Forelimb muscle (tissue), 1 donor: ENCODE measurements at places on chromosomes 16 and 17.
A peak's percentile ranks its signal among the peaks of the same experiment; 100 is the strongest.

DNA sequence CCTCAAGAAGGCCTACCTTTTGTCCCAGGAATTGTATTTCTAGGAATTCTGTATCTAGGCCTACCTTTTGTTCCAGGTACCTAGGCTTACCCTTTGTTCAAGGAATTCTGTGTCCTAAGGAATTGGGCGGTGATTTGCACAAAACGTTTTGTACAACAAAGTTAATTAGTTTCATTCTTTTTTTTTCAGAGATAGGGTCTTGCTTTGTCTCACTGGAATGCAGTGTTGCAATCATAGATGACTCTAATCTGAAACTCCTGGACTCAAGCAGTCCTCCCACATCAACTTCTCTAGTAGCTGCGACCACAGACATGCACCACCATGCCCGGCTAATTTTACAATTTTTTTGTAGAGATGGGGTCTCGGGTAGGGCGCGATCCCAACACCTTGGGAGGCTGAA, 7.0 kb downstream of the CDR2L start:
- no peak for DNase-seq

DNA sequence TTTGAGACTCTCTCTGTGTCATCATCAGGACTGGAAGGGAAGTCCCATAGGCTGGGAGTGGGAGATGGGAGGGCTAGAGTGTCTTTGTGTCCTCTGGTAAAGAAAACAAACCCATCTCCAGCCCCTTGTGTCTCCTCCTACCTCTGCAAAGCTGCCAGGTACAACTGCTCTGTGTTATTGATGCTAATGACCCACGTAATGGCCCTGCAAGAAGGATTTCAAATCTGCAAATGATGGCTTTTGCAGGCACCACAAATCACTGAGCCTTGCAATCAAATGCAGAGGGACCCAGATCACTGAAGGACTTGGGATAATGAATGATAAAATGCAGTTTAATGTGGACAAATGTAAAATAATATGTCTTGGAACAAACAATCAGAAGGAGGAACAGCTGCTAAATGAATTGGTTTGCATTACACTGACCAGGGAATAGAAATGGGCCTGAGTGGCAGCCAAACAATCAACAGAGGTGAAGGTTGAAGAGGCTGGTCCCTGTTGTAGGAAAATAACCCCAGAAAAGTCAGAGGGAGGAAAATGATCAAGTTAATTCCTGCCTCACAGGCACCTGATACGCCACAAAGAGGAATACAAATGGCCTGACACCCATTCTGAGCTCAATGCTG, 425.1 kb downstream of the UTP18 start:
- DNase-seq: peak; percentile 20

- DNase-seq: no peak
Measured at GRCh38 chr16:85757341-85757822, 6.5 kb upstream of the C16orf74 start.

GRCh38 chr16:59690216-59690615, 956.1 kb upstream of the GOT2 start:
- DNase-seq: no peak

DNA sequence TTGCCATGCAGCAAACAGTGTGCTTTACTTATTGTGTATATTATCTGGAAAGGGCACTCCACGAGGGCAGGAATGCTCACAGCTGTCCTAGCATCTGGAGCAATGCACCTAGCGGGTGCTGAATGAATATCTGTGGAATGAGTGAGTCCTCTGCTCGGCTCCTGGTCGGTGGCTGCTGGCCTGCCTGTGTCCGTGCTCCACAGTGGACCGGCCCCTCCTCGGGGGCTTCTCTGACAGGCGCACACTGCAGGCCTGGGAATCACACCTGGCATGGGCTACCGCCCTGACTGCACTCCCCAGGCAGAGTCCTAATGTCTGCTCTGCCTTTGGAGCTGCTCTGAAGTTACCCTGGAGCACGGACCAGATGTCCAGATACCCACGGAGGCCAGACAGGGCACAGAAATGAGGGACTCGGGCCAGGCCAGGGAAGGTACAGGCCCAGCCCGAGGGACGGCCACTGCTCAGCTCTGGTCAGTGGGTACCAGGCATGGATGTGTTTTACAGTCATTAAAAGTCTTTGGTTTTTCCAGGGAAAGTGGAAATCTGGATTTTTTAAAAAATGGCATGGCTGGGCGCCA, 21.1 kb upstream of the AKTIP start:
- DNase-seq: no peak

DNA sequence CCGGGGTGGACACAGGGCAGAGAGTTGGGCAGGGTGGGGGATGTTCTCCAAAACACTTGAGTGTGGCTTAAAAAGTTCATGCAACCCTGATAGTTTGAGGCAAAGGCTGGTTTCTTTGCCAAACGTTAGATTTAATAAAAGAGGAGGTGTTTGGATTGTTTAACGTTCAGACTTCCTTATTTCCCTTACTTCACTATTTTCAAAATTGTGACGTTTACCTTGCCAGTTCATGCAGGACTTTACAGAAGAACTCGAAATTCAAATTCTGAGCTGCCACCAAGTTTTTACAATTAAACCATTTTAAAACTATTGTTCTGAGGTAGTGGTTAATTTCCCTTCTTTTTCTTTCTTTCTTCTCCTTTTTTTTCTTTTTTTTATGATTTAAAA, 5.5 kb downstream of the SEC14L1 start:
- DNase-seq: no peak

DNA sequence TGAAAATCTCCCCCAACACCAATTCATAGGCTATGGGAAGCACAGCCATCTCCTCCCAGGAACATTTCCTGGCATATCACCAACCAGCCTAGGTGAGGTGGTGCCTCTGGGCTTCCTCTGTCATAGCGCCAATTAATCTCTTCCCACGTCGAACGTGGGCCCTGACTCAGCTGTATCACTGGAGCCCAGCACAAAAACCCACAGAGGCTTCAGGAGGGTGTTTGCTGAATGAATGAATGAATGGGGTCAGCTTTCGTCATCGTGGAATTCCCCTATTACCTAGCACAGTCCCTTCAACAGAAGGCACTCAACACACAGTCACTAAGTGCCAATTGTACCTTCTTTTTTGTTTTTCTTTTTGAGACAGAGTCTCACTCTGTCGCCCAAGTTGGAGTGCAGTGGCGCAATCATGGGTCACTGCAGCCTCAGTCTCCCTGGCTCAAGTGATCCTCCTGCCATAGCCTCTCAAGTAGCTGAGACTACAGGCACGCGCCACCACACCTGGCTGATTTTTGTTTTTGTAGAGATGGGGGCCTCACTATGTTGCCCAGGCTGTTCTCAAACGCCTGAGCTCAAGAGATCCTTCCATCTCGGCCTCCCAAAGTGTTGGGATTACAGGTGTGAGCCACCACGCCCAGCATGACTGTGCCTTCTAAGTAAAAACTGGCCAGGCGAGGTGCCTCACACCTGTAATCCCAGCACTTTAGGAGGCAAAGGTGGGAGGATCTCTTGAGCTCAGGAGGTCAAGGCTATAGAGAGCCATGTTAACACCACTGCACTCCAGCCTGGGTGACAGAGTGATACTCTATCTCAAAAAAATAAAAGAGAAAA, 4.1 kb downstream of the ZNF688 start:
- DNase-seq: no peak

DNA sequence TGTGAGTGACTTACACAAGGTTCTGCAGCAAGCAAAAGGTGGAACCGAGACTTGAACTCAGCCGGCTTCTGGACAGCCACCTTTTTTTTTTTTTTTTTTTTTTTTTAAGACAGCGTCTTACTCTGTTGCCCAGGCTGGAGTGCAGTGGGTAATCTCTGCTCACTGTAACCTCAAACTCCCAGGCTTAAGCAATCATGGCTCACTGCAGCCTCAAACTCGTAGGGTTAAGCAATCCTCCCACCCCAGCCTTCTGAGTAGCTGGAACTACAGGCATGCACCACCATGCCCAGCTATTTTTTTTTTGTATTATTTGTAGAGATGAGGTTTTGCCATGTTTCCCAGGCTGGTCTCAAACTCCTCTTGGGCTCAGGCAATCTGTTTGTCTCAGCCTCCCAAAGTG, 55.2 kb upstream of the GOT2 start:
- no peak for DNase-seq

GRCh38 chr16:46908540-46909372, 24.6 kb downstream of the GPT2 start:
- DNase-seq: peak; percentile 28

DNA sequence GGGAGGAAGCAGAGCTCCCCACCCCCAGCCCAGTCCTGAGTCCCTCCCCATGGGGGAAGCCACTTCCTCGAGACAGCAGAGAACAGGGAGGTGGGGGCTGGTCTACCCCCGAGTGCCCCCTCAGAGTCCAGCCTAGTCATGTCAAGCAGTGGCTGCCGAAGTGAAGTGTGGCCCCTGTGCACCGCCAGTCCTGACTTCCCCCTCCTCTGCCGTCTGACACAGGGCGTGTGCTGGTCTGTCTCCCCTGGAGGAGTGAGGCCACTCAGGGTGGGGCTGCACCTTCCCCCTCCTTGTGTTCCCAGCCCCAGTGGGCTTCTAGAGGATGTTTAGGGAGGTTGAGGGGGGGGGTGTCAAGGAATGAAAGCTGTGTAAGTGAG, 46.9 kb downstream of the MRC2 start:
- DNase-seq: no peak

DNA sequence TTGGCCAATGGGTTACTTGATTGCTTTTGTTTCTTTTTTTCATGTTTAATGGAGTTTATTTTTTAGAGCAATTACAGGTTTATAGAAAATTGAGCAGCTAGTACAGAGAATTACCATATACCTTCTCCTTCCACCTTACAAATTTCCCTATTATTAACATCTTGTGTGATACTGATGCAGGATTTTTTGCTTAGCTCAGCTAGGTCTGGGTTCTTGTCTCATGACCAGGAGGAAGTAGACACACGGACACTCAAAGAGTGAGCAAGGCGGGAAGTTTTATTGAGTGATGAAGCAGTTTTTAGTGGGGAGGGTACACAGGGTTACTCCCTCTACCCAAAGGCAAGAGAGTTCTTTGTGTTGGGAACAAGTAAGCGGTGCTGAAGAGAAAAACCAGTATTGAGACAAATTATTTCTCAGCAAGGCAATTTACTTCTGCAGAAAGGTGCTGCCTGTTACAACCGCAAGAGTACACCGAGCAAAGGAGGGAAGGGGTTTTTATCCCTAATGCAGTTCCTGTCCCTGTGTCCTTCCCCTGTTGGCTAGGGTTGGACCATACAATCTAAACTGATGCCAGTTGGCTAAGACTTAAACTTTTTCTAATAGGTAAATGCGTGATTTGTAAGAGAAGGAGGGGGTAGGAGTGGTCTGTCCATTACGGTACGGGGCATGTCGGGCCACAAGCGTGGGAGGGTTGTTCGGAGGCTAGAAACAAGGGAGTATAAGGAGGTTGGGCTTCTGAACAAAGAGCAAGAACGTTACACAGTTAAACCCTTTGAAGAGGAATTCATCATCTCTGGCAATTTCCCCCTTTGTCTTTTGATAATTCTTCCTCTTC, 26.9 kb downstream of the SEC14L1 start:
- DNase-seq: no peak

DNA sequence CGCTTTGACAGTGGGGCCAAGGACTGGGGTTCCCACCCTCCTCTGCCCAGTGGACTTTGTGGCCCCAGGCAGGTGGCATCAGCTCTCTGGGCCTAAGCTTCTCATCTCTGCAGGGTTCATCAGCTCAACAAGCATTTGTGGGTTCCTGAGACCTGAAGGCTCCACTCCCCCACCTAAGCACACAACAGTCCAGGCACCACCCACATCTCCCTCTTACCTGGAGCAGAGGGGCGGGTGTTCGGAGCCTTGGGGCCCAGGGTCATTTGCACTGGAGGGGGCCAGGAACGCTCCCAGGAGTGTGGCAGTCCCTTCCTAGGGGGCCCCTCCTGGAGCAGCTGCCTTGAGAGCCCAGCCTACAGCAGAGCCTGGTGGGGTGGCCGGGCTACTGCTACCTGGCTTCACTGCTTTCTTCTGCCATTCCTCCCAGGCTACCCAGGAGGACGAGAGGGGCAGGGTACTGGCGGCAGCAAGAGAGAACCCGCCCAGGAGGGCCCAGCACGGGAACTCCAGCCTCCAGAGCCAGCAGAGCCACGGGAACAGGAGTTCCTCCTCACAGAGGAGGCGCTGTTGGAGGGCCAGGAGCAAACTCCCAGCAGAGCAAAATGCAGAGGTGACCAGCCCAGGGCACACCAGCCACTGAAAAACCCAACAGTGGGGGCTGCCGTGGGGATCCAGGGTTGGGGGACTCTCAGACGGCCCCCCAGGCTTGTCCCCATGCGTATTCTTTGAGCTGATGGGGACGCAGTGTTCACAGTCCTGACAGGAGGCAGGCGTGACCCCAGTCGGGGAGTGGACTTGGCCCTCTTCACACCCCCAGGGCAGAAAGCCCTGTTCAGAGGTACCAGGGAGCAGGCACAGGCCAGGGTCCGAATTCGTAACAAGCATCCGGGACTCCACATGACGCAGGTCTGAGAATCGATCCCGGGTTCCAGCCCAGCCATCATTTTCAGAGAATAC, 35.1 kb upstream of the SLC38A10 start:
- DNase-seq: no peak

DNA sequence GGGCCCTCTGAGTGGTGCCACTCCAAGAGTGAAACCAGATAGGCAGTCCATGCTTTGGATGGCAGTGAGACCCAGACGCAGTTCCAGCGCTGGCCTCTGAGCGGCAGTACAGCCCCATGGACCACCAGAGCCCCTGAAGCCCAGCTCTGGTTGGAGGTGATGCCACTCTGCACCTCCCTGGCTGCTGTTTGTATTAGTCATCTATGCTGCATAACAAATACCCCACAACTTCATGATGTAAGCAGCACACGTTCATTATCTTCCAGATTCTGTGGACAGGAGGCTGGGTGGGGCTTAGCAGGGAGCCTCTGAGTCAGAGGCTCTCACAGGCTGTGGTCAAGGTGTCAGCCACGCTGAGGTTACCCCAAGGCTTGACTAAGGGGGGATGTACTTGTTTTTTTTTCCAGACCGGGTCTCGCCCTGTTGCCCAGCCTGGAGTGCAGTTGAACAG, 5.1 kb upstream of the NME4 start:
- no peak for DNase-seq

GRCh38 chr17:48231995-48232959, 124.7 kb downstream of the SNX11 start:
- no peak for DNase-seq

- DNase-seq: no peak
Measured at GRCh38 chr16:72723781-72724180, 324.1 kb downstream of the ZFHX3 start.

DNA sequence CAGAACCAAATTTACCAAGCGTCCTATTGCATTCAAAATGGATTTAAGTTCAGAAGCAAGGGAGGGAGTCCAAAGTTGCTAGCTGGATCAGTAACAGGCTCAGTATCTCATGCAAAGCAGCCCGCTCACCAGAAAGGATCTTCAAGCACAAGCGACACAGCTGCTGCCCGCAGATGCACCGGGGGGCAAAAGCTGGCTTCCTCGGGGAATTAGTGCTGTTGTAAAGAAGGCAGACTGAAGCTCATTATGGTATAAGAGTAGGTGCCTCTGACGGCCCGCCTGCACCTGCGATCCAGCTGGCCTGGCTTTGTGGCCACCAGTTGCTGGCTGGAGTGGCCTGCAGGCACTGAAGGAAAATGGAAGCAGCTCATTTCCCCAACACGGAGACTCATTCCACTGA, 128.4 kb upstream of the RCVRN start:
- no peak for DNase-seq

GRCh38 chr17:42362245-42362961, 25.8 kb downstream of the STAT3 start:
- DNase-seq: no peak

GRCh38 chr16:55955424-55955823, 80.3 kb upstream of the CES5A start:
- DNase-seq: no peak
